CD4-positive, alpha-beta memory T cell (primary cell): ENCODE measurements at places on chromosomes 6 and 20.
A peak's percentile ranks its signal among the peaks of the same experiment; 100 is the strongest.

- H3K27ac ChIP-seq: no peak overlapping the region
- no peaks in the 10 kb centered on the region for H3K4me1 ChIP-seq
- no peaks in the 10 kb centered on the region for H3K36me3 ChIP-seq
- no peaks in the 10 kb centered on the region for H3K27me3 ChIP-seq
Measured at GRCh38 chr20:20229595-20229994, 138.3 kb upstream of the INSM1 start.

GRCh38 chr6:137717074-137718073 lies 149.7 kb upstream of the TNFAIP3 start:
- no peak overlapping the region for H3K4me3 ChIP-seq
- H3K36me3 ChIP-seq: no peaks in the 10 kb centered on the region
- peak overlapping the region; percentile 83 for H3K27ac ChIP-seq
- peaks cover 42% of the 10 kb centered on the region for H3K4me1 ChIP-seq
- no peaks in the 10 kb centered on the region for H3K27me3 ChIP-seq
- DNase-seq: peak; percentile 97

DNA sequence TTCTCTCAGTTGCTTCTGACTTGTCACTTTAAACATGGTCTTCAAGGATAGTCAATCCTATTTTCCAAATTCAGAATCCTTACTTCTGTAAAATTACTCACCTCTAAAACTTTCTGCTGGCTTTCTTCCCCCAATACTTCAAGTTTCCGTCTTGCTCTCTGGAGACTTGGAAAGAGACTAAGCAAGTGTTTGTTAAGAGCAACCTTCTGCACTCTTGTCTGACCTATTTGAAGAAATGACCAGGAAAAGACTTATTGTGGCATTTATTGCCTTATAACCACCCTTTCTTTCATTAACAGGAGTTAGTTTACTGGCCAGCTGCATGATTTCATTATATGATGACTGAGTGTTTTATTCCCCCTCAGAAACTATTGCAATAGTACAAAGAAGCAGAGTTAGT lies 181.0 kb downstream of the TBC1D7 start:
- peaks cover 3% of the 10 kb centered on the region for H3K27me3 ChIP-seq
- H3K27ac ChIP-seq: no peak overlapping the region
- no peaks in the 10 kb centered on the region for H3K36me3 ChIP-seq
- no peak for DNase-seq
- H3K4me1 ChIP-seq: no peaks in the 10 kb centered on the region
- no peak overlapping the region for H3K4me3 ChIP-seq

DNA sequence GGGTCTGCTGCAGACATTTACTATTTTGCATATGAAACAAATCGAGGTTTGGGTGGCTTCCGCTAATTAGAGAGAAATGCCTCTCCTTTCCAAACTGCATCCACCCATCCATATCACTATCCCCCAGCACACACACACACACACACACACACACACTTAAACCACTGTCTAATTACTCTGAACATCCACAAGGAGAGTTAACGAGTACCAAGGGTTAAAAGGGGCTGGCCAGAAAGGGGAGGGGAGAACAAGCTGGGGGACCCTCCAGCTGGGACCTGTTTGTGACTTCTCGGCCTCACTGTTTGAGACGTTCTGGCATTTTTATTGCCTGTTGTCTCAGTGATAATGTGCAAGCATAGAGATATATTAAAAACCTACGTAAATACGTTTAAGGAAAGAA lies 261.2 kb downstream of the FOXC1 start:
- no peak overlapping the region for H3K4me3 ChIP-seq
- no peaks in the 10 kb centered on the region for H3K4me1 ChIP-seq
- H3K27ac ChIP-seq: no peak overlapping the region
- DNase-seq: no peak
- H3K27me3 ChIP-seq: no peaks in the 10 kb centered on the region

- H3K4me1 ChIP-seq: no peaks in the 10 kb centered on the region
- H3K27ac ChIP-seq: no peak overlapping the region
- H3K36me3 ChIP-seq: peaks cover 71% of the 10 kb centered on the region
- DNase-seq: no peak
Measured at GRCh38 chr6:7604003-7604402, 14.0 kb downstream of the SNRNP48 start.

DNA sequence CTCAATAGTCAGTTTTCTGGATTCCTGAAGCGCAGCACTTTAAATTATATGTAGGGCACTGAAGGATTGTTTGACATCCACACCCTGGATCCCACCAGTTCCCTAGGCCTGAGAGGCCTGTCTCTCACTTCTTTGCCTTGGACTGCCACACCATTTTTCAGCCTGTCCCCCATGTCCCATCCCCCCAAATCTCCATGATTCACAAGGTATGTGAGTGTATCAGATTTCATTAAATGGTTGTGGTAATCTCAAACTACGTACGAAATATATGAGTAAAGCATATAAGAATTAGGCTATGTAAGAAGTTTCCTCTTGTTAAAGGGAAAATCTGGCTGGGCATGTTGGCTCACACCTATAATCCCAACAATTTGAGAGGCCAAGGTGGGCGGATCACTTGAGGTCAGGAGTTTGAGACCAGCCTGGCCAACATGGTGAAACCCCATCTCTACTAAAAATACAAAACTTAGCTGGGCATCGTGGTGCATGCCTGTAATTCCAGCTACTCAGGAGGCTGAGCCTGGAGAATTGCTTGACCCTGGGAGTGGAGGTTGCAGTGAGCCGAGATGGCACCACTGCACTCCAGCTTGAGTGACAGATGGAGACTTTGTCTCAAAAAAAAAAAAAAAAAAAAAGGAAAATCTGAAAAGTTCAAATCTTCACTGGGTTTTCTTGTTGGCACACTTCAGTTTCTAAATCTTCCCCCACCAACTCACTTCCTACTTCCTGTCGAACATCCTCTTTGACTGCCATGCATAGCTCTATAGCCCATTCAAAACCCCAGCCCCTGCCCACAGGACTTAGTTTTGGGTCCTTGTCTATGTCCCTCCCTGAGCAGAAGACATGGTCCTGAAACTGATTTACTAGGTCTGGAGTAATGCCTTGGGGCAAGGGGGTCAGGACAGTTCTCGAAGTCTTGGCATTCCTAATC lies 97.3 kb upstream of the SHLD1 start:
- DNase-seq: no peak
- no peak overlapping the region for H3K27ac ChIP-seq
- H3K4me1 ChIP-seq: peaks cover 7% of the 10 kb centered on the region
- H3K27me3 ChIP-seq: no peaks in the 10 kb centered on the region

GRCh38 chr20:17107127-17107526 lies 119.7 kb upstream of the PCSK2 start:
- H3K4me1 ChIP-seq: no peaks in the 10 kb centered on the region
- H3K27me3 ChIP-seq: no peaks in the 10 kb centered on the region
- no peaks in the 10 kb centered on the region for H3K36me3 ChIP-seq
- H3K27ac ChIP-seq: no peak overlapping the region
- H3K4me3 ChIP-seq: no peak overlapping the region
- DNase-seq: no peak

GRCh38 chr6:146785001-146785585 lies 186.3 kb downstream of the ADGB start:
- no peaks in the 10 kb centered on the region for H3K36me3 ChIP-seq
- no peak for DNase-seq
- no peaks in the 10 kb centered on the region for H3K27me3 ChIP-seq
- H3K4me3 ChIP-seq: no peak overlapping the region
- H3K4me1 ChIP-seq: no peaks in the 10 kb centered on the region

- no peak overlapping the region for H3K27ac ChIP-seq
- no peak for DNase-seq
- no peaks in the 10 kb centered on the region for H3K27me3 ChIP-seq
- no peaks in the 10 kb centered on the region for H3K36me3 ChIP-seq
- H3K4me3 ChIP-seq: no peak overlapping the region
Measured at GRCh38 chr20:33423141-33423834, 20.3 kb downstream of the SNTA1 start.

- H3K4me1 ChIP-seq: no peaks in the 10 kb centered on the region
- H3K36me3 ChIP-seq: no peaks in the 10 kb centered on the region
- no peaks in the 10 kb centered on the region for H3K27me3 ChIP-seq
Measured at GRCh38 chr6:112178846-112179245, 75.5 kb downstream of the LAMA4 start.

DNA sequence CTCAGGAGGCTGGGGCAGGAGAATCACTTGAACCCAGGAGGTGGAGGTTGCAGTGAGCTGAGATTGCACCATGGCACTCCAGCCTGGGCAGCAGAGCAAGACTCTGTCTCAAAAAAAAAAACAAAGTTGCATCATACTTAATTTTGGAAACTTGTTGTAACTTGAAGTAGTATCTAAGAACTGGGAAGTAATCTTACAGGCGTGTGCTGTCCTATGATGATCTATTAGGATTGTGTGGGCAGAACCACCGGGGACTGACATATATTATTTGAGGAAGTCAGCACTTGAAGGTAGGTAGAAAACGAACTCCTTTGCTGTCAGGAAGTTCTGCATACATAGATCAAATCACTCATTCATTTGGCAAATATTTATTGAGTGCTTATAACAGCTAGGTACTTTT lies 188.5 kb downstream of the ZNF217 start:
- H3K36me3 ChIP-seq: no peaks in the 10 kb centered on the region
- H3K4me3 ChIP-seq: no peak overlapping the region
- no peaks in the 10 kb centered on the region for H3K27me3 ChIP-seq
- DNase-seq: no peak
- no peak overlapping the region for H3K27ac ChIP-seq
- H3K4me1 ChIP-seq: peaks cover 8% of the 10 kb centered on the region

GRCh38 chr6:104527311-104527710 lies 332.4 kb downstream of the HACE1 start:
- H3K27me3 ChIP-seq: no peaks in the 10 kb centered on the region
- DNase-seq: no peak
- no peak overlapping the region for H3K27ac ChIP-seq
- no peaks in the 10 kb centered on the region for H3K4me1 ChIP-seq
- H3K36me3 ChIP-seq: no peaks in the 10 kb centered on the region

- DNase-seq: no peak
- no peaks in the 10 kb centered on the region for H3K4me1 ChIP-seq
- no peaks in the 10 kb centered on the region for H3K27me3 ChIP-seq
- no peak overlapping the region for H3K4me3 ChIP-seq
- H3K36me3 ChIP-seq: peaks cover 69% of the 10 kb centered on the region
Measured at GRCh38 chr20:5180421-5180820, 53.6 kb downstream of the CDS2 start.

- H3K27me3 ChIP-seq: no peaks in the 10 kb centered on the region
- H3K27ac ChIP-seq: no peak overlapping the region
- no peaks in the 10 kb centered on the region for H3K36me3 ChIP-seq
- H3K4me1 ChIP-seq: no peaks in the 10 kb centered on the region
Measured at GRCh38 chr6:16380220-16380809, 141.9 kb downstream of the GMPR start.

GRCh38 chr6:5427586-5427985 lies 166.3 kb downstream of the FARS2 start:
- H3K36me3 ChIP-seq: no peaks in the 10 kb centered on the region
- no peak overlapping the region for H3K4me3 ChIP-seq
- H3K27me3 ChIP-seq: no peaks in the 10 kb centered on the region
- no peaks in the 10 kb centered on the region for H3K4me1 ChIP-seq
- no peak for DNase-seq

- no peaks in the 10 kb centered on the region for H3K4me1 ChIP-seq
- no peaks in the 10 kb centered on the region for H3K27me3 ChIP-seq
- H3K36me3 ChIP-seq: no peaks in the 10 kb centered on the region
Measured at GRCh38 chr6:161141173-161141572, 132.7 kb downstream of the AGPAT4 start.

- H3K27me3 ChIP-seq: no peaks in the 10 kb centered on the region
- no peaks in the 10 kb centered on the region for H3K4me1 ChIP-seq
- no peak for DNase-seq
- no peak overlapping the region for H3K4me3 ChIP-seq
- no peaks in the 10 kb centered on the region for H3K36me3 ChIP-seq
Measured at GRCh38 chr20:1206366-1207148, 3.3 kb downstream of the C20orf202 start.

GRCh38 chr6:160973311-160974250 lies 18.0 kb upstream of the MAP3K4 start:
- DNase-seq: no peak
- H3K4me3 ChIP-seq: no peak overlapping the region
- H3K27ac ChIP-seq: no peak overlapping the region
- H3K36me3 ChIP-seq: no peaks in the 10 kb centered on the region
- no peaks in the 10 kb centered on the region for H3K27me3 ChIP-seq
- H3K4me1 ChIP-seq: no peaks in the 10 kb centered on the region

- no peaks in the 10 kb centered on the region for H3K36me3 ChIP-seq
- no peak overlapping the region for H3K4me3 ChIP-seq
- no peak overlapping the region for H3K27ac ChIP-seq
- no peaks in the 10 kb centered on the region for H3K27me3 ChIP-seq
- H3K4me1 ChIP-seq: peaks cover 60% of the 10 kb centered on the region
Measured at GRCh38 chr6:15366003-15366535, 120.2 kb downstream of the JARID2 start.

DNA sequence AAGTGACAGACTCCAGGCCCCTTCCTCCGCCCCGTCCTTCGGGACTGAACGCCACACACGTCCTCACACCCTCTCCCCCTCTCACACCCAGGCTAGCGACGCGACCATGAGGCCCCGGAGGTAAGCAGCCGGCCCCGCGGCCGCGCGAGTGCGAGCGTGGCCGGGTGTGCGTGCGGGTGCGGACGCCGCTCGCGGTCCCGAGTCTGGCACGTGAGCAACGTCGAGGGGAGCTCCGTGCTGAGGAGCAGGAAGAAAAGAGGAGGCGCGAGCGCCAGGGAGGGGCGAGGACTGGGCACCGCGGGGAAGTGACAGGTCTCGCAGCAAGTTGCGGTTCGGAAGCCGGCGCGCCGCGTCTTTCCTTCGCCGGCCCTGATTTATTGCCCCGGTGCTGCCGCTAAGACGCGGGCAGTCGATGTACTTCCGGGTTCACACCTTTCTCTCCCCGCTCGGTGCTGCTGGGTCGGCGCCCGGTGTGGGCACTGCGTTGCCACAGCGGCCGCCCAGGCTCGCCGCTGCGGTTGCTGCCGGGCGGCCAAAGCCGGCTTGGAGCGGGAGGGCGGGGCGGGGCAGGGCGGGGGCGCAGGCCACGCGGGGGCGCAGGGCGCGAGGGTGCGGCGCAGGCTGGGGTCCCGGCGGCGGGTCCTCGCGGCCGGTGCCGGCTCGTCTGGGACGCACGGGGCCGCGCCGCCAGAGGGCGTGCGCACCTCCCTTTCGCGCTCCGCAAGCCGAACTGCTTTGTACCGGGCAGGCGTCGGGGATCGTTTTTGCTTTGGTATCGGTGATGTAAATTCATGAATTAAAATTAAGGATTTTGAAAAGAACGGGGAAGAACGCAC lies 15.8 kb upstream of the LIN28B start:
- DNase-seq: peak; percentile 20
- H3K27ac ChIP-seq: no peak overlapping the region
- no peak overlapping the region for H3K4me3 ChIP-seq
- peaks cover 8% of the 10 kb centered on the region for H3K27me3 ChIP-seq
- H3K36me3 ChIP-seq: no peaks in the 10 kb centered on the region
- H3K4me1 ChIP-seq: no peaks in the 10 kb centered on the region

DNA sequence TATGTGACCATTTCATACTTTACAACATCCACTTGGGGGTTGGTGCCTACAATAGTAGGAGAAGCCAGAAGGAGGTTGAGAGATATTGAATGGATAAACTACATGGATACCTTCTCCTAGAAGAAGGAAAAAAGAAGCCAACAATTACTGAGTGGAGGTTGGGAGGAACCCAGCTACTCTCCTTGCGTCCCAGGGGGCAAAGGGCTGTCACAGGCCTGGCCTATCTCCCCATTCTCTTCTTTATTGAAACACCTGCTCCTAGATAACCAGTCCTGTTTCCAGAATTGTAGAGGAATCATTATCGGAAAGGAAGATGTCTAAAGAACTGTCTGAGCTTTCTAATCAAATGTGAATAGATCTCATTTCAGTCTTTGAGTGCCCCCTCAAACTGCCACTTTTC lies 115.1 kb downstream of the MAP7 start:
- DNase-seq: no peak
- no peaks in the 10 kb centered on the region for H3K27me3 ChIP-seq
- H3K4me1 ChIP-seq: no peaks in the 10 kb centered on the region
- H3K4me3 ChIP-seq: no peak overlapping the region
- H3K36me3 ChIP-seq: no peaks in the 10 kb centered on the region
